ENCODE measurements at places on chromosomes 4 and X.

DNA sequence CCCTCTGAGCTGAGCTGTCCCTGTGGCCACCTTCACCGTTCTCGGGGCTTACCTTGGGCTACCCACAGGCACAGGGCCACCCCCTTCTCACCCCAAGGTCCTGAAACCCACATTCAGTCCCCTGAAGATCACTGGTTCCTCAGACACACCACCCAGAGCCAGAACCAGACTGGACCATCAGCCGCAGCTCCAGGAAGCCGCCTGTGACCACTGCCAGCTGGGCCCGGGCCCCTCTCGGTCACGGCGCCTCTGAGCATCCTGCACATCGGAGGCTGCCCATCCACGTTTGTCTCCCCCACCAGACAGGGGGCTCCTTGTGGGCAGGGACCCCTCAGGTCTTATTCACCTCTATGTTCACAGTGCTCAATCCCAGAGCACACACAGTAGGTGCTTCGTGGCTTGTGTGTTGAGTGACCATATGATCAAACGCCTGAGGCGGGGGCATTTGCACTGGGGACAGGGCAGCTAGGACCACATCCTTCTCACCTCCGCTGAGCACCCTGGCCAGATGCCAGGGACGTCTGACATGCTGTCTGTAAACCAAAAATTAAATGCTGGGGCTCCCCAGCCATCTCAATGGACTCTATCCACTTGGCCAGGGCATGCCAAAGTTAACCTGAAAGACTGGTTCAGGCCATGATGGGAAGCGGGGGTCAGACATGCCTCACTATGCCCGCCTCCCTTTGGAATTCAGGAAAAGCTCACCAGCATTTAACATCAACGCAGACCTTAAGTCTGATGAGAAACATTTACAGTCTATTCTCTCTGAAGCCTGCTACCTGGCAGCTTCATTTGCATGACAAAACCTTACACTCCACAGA lies 109.4 kb upstream of the AFAP1 start:
- peak; percentile 66 for DNase-seq

- DNase-seq, result no peak
Measured at GRCh38 chrX:35104626-35105025, 162.0 kb downstream of the FAM47B start.

DNA sequence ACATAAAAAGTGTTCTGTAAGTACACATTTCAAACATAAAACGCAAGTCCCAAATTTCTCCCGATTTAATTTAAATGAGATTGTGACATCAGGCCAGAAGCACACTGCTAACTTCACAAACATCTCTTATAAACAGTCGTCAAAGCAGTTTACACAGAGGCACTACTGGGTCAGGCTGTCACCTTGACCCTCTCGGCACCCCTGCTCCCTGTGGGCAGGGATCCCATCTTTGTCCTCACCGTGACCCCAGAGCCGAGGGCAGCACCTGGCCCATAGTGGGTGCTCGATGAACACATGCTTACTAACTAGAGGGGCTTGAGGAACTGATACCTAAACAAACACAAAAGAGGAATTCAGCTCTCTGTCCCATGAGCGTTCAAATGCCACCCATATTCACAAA lies 22.2 kb downstream of the QDPR start:
- no peak for DNase-seq

- DNase-seq, result no peak
Measured at GRCh38 chr4:92791871-92792440, 488.2 kb downstream of the GRID2 start.

DNA sequence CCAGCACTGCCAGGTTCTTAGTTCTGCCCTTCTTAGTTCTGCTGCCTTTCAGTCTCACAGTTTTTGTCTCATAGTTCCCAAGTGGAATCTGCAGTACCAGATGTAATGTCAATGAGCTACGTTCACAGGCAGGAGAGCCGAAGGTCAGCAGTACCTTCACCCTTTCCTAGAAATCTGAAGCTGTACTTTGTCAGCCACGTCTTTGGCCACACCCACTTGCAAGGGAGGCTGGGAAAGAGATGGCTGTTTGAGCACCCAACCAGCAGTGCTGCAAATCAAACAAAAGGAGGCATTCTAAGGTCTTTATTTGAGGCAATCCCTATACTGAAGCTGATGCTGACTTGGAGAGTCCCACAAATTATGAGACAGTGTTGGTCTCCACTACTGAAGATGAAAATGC lies 199.1 kb upstream of the NPY2R start:
- DNase-seq, result no peak

DNA sequence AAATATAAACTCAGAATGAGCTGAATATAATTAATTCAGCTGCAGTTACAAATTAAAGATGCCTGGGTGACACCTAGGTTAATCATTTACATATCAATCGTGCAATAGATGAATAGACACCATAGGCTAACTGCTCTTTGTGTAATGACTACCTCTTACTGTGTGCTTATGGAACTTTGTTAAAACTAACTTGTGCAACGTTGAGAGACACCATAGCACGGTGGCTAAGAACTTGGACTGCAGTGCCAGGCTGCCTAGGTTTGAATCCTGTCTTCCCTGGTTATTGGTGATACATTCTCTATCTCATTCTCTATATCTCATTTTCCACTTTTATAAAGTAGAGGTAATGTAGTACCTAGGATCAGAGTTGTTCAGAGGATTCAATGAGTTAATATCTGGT lies 46.9 kb downstream of the SMAD1 start:
- DNase-seq, result no peak

GRCh38 chr4:175435381-175435783 lies 376.7 kb downstream of the GPM6A start:
- DNase-seq, result no peak
